Lung (tissue), 17 donors: ENCODE measurements at places on chromosomes 11 and 22. TPM values are rescaled to one million over a fixed set of nuclear protein-coding genes. Genes with fewer than 3 reads are reported as not detected.

DNA sequence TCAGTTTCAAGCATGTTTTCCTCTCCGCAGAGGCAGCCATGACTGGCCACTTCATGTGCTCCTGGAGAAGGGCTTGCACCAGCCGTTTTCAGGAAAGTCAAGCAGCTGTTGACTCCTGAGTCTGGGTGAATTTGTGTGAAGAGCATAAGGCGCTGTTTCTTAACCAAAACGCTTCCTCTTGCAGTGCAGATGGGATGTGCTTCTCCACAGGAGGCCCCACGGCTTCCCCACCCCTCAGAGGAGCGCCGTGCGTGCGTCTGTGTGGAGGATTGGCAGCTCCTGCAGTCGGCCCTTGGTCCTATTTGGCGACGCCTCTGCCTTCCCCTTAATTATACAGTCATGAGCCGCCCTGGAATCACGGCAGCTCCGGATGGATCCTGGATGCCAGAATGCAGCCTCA lies 54.1 kb upstream of the B3GAT1 start:
- H3K4me3 ChIP-seq: no peak overlapping the region
- no peaks in the 10 kb centered on the region for H3K4me1 ChIP-seq
- H3K36me3 ChIP-seq: no peaks in the 10 kb centered on the region
- H3K27me3 ChIP-seq: peaks cover 15% of the 10 kb centered on the region
- DNase-seq: no peak
- no peak overlapping the region for H3K27ac ChIP-seq

- no peak overlapping the region for H3K27ac ChIP-seq
- H3K36me3 ChIP-seq: no peaks in the 10 kb centered on the region
- peaks cover 18% of the 10 kb centered on the region for H3K27me3 ChIP-seq
- H3K4me1 ChIP-seq: no peaks in the 10 kb centered on the region
Measured at GRCh38 chr22:29727131-29727523, 7.3 kb downstream of the CABP7 start.

DNA sequence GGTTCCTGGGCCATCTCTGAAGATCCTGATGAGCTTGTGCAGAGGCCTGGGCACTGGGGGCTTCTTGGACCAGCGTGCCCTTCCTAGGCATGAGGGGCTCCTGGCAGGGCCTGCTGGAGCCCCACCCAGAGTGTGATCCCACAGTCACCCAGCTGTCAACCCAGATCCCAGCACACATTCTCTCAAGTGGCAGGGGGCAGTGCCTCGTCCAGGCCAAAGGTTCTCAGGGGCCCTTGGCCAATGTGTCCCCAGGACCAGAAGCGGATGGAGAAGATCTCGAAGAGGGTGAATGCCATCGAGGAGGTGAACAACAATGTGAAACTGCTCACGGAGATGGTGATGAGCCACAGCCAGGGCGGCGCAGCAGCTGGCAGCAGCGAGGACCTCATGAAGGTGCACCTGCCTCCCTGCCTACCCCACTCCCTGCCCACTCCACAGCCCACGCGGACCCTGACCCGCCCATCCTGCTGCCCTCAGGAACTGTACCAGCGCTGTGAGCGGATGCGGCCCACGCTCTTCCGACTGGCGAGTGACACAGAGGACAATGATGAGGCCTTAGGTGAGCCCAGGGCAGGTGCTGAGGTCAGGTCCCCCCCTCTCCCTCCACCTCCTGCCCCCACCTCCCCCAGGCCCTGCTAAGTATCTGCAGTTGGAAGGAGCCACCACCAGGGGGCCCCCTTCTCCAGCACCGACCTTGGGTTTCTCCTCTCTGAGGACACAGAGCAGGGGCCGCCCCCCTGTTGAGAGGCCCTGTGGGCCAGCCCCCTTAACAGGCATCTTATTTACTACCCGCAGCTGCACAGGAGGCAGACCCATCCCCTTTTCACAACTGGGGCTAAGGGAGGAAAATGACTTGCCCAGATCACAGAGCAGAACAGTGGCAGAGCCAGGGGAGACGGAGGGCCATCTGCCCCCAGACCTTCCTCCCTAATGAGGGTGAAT lies 14.7 kb downstream of the GGA1 start:
- no peak overlapping the region for H3K4me3 ChIP-seq
- peak; percentile 81 for DNase-seq
- H3K27ac ChIP-seq: no peak overlapping the region
- H3K36me3 ChIP-seq: peaks cover 6% of the 10 kb centered on the region
- no peaks in the 10 kb centered on the region for H3K27me3 ChIP-seq
- H3K4me1 ChIP-seq: peaks cover 16% of the 10 kb centered on the region

GRCh38 chr11:112983887-112984286 lies 22.7 kb downstream of the NCAM1 start:
- H3K4me1 ChIP-seq: no peaks in the 10 kb centered on the region
- no peak overlapping the region for H3K27ac ChIP-seq
- no peak overlapping the region for H3K4me3 ChIP-seq
- H3K27me3 ChIP-seq: no peaks in the 10 kb centered on the region

- H3K27me3 ChIP-seq: no peaks in the 10 kb centered on the region
- H3K4me3 ChIP-seq: no peak overlapping the region
- peaks cover 7% of the 10 kb centered on the region for H3K4me1 ChIP-seq
- H3K36me3 ChIP-seq: peaks cover 3% of the 10 kb centered on the region
- H3K27ac ChIP-seq: peak overlapping the region; percentile 72
Measured at GRCh38 chr22:28810821-28811491, 10.6 kb upstream of the XBP1 start.

DNA sequence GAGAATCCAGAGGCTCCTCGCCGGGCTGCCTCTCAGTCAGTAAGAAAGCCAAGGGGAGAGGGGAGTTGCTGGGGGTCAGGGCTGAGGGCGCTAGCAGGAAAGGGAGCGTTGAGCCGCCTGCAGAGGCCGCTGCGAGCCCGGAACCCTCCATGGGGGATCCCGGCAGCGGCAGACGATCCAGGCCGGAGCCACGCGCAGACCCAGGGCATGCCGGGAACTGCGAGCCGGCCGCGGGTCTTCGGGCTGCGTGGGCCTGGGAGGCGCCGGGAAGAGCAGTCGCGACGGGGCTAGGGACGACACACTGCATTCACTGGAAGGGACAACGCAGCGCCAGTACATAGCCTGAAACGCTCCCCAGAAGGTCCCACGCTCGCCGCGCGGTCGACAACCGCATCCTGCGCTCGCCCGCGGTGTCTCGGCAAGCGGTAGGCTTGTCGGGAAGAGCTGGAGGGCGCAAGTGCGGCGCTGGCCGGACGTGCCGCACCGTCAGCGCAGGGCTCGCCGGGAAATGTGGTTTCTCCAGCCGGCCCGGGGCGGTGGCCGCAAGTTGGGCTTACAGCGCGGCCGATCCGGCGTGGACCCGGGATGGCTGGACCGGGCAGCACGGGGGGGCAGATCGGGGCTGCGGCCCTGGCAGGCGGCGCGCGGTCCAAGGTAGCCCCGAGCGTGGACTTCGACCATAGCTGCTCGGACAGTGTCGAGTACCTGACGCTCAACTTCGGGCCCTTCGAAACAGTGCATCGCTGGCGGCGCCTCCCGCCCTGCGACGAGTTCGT lies at the start of gene LZTR1:
Gene LZTR1, plus strand, starts transcription at position 511 of the 776 bp plus-strand sequence. Its CDS starts 75 bp downstream, at position 586.
- peaks cover 24% of the 10 kb centered on the region for H3K4me1 ChIP-seq
- peak within 1 kb of the TSS; percentile 92 for H3K4me3 ChIP-seq
- no peaks in the 10 kb centered on the region for H3K27me3 ChIP-seq
- peak within 1 kb of the TSS; percentile 92 for H3K27ac ChIP-seq

GRCh38 chr22:46612904-46613605 lies 7.1 kb upstream of the GRAMD4 start:
- peak overlapping the region; percentile 37 for H3K27ac ChIP-seq
- no peaks in the 10 kb centered on the region for H3K36me3 ChIP-seq
- peak; percentile 47 for DNase-seq
- peaks cover 10% of the 10 kb centered on the region for H3K4me1 ChIP-seq
- H3K27me3 ChIP-seq: no peaks in the 10 kb centered on the region
- no peak overlapping the region for H3K4me3 ChIP-seq

- no peaks in the 10 kb centered on the region for H3K4me1 ChIP-seq
- no peak overlapping the region for H3K27ac ChIP-seq
- H3K4me3 ChIP-seq: no peak overlapping the region
Measured at GRCh38 chr11:4164884-4165590, 70.4 kb downstream of the RRM1 start.

- H3K27ac ChIP-seq: no peak overlapping the region
- no peaks in the 10 kb centered on the region for H3K36me3 ChIP-seq
- no peaks in the 10 kb centered on the region for H3K27me3 ChIP-seq
- H3K4me3 ChIP-seq: no peak overlapping the region
Measured at GRCh38 chr11:6737872-6738466, 33.8 kb downstream of the OR2AG2 start.

GRCh38 chr11:102229510-102230123 lies 87.7 kb upstream of the BIRC3 start:
- H3K27me3 ChIP-seq: no peaks in the 10 kb centered on the region
- H3K27ac ChIP-seq: no peak overlapping the region
- H3K4me3 ChIP-seq: no peak overlapping the region
- peaks cover 25% of the 10 kb centered on the region for H3K4me1 ChIP-seq
- H3K36me3 ChIP-seq: peaks cover 56% of the 10 kb centered on the region
- DNase-seq: no peak

DNA sequence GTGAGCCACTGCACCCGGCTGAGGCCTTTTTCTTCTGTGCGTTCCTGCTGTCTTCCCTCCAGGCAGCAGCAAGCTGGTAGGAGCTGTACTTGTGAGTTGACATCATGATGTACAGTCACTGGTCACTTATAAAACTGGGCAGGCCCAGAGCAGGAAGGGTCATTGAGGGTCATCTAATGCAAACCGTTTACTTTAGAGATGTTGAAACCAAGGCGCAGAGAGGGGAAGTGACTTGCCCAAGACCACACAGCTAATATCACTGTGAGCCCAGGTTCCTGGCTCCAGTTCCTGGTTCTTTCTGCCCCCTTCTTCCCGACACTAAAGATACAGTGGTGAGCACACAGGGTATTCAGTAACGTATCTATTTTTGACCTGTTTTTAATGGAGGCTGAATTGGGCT lies 27.3 kb downstream of the PTPRJ start:
- no peak overlapping the region for H3K27ac ChIP-seq
- H3K27me3 ChIP-seq: no peaks in the 10 kb centered on the region

DNA sequence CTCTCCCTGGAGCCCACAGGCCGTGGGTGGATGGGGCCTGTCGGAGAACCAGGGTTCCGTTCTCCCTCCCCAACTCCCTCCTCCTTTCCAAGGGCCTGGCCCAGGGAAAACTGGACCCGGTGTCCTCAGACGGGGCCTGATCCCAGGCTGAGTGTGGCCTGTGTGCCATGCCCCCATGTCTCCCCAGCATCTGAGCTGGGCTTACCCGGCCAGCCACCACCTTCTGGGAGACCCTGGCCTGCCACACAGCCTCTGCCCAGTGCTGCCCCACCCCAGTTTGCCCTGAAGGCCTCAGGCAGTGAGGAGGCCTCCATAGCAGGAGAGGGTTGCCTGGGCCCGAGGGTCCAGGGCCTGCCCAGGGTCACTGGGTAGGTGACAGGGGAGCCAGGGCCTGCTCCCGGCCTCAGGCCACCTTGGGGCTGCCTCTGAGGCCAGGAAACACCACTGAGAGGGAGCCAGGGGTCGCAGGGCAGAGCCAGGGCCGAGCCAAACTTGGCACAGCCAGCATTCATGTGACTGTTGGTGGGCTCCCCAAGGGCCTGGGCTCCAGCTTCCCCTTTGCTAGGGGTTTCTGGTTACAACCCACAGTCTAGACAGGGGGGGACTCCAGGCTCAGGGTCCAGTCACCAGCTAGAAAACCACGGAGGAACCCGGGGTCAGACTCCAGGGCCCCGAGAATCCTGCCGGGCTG lies 590 bp upstream of the IFITM10 start:
- H3K27me3 ChIP-seq: peaks cover 25% of the 10 kb centered on the region
- H3K36me3 ChIP-seq: no peaks in the 10 kb centered on the region
- H3K4me1 ChIP-seq: peaks cover 12% of the 10 kb centered on the region
- no peak overlapping the region for H3K4me3 ChIP-seq
- H3K27ac ChIP-seq: no peak overlapping the region
- DNase-seq: no peak

DNA sequence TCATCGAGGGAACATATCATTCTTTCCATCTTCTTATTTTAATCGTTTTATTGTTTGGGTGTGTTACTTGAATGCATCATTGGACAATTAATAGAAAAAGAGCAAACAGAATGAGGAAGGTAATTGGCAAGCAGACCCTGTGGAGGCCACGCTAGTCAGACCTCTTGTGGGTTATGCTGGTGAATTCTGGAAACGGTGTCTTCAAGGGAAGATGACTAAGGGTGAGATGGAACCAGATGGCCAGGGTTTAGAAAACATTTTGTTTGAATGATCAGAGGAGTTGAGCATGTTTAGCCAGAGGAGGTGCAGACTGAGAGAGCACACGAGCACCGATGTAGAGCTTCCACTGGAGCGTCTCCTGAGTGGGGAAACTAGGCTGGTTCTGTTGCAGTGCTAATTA lies 8.5 kb downstream of the ST14 start:
- H3K4me1 ChIP-seq: peaks cover 20% of the 10 kb centered on the region
- DNase-seq: no peak
- H3K36me3 ChIP-seq: no peaks in the 10 kb centered on the region
- H3K27ac ChIP-seq: no peak overlapping the region
- H3K27me3 ChIP-seq: no peaks in the 10 kb centered on the region

DNA sequence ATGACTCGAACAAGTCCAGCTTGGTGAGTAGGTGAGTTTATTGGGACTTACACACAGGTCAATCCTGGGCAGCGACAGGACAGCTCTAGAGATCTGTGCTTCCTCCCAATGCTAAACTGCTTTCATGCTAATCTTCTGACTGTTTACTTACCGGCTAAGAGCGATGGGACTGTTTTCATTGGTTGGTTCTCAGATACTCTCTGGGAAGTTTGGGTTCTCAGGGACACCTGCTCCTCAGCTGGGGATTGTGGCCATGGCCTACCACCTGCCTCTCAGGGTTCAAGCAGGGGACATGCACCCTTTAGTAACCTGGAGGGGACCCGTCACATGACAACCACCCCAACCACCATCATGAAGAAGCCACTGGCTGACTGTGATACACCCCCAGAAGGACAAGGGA lies 13.1 kb downstream of the APOL2 start:
- no peaks in the 10 kb centered on the region for H3K4me1 ChIP-seq
- no peak for DNase-seq
- no peaks in the 10 kb centered on the region for H3K27me3 ChIP-seq
- no peak overlapping the region for H3K4me3 ChIP-seq

DNA sequence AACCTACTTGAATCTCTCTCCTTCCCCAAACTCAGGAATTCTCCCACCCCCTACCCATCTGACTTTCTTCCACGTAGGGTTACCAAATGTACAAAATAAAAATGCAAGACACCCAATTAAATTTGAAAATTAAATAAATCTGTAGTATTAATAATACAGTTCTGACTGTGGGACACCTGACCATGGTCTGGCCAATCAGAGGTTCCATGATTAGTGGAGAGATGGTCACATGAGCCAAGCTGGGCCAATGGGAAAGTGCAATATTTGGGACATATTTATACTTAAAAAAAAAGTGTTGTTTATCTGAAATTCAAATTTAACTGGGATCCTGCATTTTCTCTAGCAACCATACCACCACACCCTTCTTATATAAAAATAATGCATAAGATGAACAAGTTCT lies 29.8 kb upstream of the ASPHD2 start:
- H3K36me3 ChIP-seq: no peaks in the 10 kb centered on the region
- H3K27me3 ChIP-seq: peaks cover 2% of the 10 kb centered on the region
- H3K4me1 ChIP-seq: no peaks in the 10 kb centered on the region
- H3K27ac ChIP-seq: no peak overlapping the region
- no peak for DNase-seq
- no peak overlapping the region for H3K4me3 ChIP-seq

CELSR1 gene
- 65.9 TPM for total RNA-seq

WNT7B gene
- 4.4 TPM for total RNA-seq

MAP6 gene
- total RNA-seq: 8.1 TPM

DDT gene
- 130 TPM for total RNA-seq
